ENCODE measurements at places on chromosomes 6 and 20.

- no peak for DNase-seq
Measured at GRCh38 chr6:80010288-80010687, 5.8 kb downstream of the TTK start.

DNA sequence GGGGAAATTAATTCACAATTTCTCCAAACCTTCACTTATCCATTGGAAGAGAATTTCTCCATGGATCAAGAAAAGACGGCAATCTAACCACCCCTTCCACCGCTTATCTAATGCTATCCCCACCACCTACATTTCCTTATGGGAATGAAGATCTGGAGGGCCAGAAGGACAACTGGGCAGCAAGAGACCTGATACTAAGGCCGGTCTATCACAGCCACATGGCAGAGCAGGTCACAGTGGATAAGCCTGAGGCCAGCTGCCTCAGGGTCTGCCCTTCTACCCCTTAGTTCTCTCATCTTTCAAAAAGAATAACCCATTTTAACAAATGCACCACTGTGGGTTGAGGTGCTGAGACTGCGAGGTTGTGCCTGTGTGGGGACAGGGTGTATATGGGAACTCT is 37.1 kb downstream of the MAN1A1 start:
- no peak for DNase-seq

DNA sequence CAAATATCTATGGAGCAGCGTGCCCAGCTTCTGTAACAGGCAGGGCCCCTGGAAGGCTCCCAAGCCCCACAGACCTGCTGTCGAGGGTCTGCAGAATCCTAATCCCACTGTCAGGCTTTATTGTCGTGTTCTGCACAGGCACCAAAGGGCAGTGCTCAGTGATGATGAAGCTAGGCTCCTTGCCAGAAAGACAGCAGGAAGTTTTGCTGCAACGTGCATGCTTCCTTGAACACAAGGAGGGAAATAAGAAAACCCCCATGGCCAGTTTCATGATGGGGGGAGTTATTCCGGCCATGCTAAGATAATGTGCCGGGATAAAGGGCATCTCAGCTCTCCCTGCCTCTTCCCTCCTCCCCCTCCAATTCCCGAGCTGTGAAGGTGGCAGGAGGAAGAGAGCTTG is 109.4 kb upstream of the KCNG1 start:
- DNase-seq = peak; percentile 92

GRCh38 chr6:34138191-34138590 is 7.7 kb downstream of the GRM4 start:
- DNase-seq = no peak

DNA sequence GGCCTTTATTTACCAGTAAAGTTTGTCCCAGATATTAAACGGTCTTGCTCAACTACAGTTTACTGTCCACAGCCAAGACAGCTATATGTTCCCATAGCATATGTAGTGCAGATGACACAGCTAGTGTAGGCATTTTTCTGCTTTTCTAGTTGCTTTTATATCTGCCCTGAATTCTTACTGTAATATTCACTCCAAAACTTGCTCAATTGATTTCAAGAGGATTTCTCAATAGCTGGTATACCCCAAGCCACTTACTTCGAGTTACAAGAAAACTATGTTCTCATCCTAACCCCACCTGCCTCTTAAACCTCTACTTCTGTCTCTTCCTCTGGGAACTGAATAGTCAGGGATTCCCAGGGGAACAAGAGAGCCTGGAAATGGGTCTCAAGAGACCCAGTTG is 18.9 kb upstream of the ROS1 start:
- no peak for DNase-seq

GRCh38 chr20:8154638-8155037 is 22.6 kb downstream of the PLCB1 start:
- DNase-seq = no peak

DNA sequence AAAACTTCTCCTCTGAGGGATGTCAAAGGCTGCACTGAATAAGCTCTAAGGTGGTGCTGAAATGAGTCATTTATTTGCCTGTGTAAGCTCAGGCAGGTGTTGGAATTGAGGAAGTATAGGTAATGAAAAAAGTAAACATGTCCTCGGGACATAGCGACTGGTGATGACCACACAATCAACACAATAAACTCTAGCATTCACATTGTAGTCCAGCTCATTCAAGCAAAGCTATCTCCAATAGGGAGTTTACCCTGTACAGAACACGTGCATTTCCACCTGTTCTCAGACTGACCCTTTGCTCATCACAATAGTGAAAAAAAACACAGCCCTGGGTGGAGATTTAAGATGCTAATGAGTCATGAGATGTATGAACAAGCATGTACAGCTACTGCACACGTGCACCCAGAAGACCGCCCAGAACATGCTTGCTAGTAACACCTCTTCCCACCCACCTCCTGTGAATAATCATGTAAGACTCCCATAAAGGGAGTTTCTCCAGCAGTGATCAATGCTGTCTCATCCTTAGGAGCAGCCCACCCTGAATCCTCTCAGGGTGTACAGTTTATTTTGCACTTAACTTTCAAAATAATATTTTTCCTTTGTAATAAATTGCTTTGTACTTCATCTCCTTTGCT is 33.0 kb upstream of the POU5F1 start:
- no peak for DNase-seq

- DNase-seq = no peak
Measured at GRCh38 chr6:97677626-97678025, 394.6 kb upstream of the MMS22L start.

DNA sequence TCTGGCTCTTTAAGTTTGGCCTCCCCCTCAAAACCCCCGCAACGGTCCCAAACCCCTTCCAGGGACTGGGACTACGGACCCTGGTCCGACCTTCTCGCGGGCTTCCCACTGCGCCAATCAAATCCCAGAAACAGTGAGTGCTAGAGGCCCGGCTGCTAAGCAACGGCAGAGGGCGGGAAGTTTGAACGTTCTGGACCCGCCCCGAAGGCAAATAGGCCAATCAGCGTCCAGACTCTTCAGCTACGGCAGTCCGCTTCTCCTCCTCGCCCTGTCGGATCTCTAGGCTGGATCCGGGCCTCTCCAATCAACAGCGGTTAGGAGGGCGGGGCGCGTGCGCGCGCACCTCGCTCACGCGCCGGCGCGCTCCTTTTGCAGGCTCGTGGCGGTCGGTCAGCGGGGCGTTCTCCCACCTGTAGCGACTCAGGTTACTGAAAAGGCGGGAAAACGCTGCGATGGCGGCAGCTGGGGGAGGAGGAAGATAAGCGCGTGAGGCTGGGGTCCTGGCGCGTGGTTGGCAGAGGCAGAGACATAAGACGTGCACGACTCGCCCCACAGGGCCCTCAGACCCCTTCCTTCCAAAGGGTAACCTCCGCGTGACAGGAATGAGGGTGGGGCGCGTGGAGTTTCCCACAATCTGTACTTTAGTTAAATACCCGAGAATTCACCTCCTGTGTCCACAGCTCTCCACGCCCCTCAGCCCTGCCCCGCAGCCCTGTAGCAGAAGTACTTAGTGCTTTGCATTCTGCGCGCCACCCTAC is at the start of gene MSH5:
TSS of gene MSH5 (plus strand) at position 367 of the 758 bp plus-strand sequence. CDS start 462 bp downstream, outside the sequence.
- no peak for DNase-seq

DNA sequence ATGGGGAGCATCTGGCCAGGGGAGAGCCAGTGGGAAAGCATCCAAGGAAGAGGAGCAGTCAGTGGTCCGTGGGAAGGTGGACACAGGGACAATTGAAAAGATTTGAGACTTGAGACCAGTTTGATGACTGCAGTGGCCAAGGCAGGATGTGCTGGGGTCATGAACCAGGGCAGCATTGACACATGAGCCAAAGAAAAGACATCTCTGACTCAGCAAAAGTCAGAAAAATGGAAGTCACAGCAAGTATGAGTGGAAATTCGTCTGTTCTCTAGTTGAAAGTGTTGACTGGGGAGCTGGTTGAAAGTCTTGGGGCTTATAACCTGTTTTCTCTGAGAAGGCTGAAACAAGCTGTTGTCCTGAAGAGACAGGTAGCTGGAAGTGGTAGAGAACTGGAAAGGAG is 31.3 kb downstream of the RAB22A start:
- DNase-seq = no peak

DNA sequence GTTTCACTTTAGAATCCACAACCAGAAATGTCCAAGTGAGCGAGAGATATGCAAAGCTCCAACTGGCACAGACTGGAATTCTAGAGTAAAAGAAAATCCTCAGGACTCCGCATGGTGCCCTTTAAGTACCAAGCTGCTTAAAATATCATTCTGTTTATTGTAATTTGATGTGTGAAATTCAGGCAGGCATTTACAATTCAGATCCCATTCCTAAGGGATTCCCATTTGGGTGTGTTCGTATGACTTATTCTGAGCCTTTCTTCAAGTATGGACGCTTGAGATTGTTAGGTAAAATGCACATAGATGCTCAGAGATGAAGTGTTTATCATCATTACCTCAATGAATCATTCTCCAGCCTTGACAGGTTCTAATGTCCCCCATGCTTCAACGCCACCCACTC is 99.3 kb upstream of the EEF1E1 start:
- no peak for DNase-seq

- no peak for DNase-seq
Measured at GRCh38 chr6:14797875-14798593, 447.8 kb upstream of the JARID2 start.

- DNase-seq = no peak
Measured at GRCh38 chr20:63029358-63030121, 22.8 kb upstream of the BHLHE23 start.

DNA sequence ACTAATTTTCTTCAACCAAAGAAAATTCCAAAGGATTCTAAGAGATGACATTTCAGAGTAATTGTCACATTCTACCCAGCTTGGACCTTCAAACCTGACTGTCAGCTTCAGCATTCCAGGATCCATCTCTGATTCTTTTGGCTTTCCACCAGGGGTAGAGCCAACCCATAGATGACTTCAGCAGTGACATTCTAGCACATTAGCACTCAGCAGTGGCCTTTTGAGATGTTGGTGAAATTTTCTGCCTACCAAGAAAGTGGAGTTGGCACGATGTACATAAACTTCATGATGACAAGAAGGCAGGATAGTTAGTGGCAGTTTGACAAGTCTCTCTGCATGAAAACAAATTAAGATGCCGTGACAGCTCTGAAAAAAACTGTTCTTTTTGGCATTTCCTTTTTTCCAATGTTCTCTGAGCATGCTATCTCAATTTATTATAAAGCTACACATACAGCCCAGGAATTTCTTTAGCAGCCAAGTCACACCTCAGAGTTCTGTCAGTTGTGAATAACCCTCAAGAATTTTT is 466.5 kb upstream of the RNF217 start:
- DNase-seq = no peak

- DNase-seq = no peak
Measured at GRCh38 chr6:34333858-34334257, 58.6 kb downstream of the NUDT3 start.

GRCh38 chr6:108403236-108403635 is 108.4 kb downstream of the AFG1L start:
- no peak for DNase-seq

- DNase-seq = no peak
Measured at GRCh38 chr6:14118446-14118845, 874 bp downstream of the CD83 start.

DNA sequence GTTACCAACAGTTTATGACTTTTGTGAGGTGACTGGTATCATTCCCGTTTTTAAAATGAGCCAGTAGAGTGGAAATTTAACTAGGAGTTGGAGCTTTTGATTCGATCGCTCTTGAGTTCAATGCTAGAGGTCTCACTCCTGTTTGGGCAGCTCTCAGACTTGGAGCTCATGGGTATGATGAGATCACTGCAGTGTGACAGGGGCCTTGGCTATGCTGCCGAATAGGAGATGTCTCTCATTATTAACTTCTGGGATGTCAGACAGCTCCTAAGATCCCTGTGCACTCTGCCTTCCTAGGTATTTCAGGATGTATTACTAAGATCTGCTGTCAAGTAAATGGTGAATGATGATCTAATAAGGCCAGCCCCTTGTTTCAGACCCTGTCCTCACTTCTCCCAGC is 20.4 kb downstream of the AKAP12 start:
- DNase-seq = no peak

- DNase-seq = no peak
Measured at GRCh38 chr6:81875782-81876293, 123.4 kb upstream of the TENT5A start.

DNA sequence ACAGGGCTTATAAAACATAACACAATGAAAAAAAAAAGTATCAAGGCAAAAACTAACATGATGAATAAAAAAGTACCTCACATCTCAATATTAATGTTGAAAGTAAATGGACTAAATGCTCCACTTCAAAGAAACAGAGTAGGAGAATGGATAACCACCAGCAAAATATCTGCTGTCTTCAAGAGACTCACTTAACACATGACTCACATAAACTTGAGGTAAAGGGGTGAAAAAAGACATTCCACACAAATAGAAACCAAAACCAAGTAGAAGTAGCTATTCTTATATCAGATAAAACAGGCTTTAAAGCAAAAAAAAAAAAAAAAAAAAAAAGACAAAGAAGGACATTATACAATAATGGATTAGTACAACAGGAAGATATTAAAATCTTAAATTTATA is 86.9 kb downstream of the TBC1D32 start:
- DNase-seq = no peak

- DNase-seq = no peak
Measured at GRCh38 chr6:155031091-155031490, 36.0 kb downstream of the TIAM2 start.

- no peak for DNase-seq
Measured at GRCh38 chr6:34817446-34817845, 25.6 kb downstream of the BLTP3A start.
